ENCODE measurements at places on chromosomes 5 and 9.

- DNase-seq = no peak
These were observed 51.9 kb upstream of the JAK2 start for GRCh38 chr9:4933177-4933576.

DNA sequence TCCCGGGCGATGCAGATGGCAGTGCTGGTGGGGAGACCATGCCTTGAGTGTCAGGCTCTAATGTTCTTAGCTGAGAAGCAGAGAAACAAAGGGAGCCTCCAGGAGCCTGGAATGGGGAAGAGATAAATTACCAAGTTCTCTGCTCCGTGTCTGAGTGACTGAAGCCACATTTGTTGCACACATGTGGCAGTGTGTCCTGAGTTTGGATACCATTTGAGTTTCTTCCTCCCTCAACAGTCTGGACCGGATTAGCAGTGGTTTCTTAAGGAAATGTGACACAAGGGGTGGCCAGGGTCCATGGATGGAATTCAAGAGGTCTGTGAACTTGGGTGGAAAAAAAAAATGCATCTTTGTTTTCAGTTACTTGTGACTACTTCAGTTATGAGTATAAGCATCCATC, 50.7 kb upstream of the GARNL3 start:
- no peak for DNase-seq

- no peak for DNase-seq
These were observed 107.4 kb downstream of the ZNF462 start for GRCh38 chr9:106970219-106970975.

DNA sequence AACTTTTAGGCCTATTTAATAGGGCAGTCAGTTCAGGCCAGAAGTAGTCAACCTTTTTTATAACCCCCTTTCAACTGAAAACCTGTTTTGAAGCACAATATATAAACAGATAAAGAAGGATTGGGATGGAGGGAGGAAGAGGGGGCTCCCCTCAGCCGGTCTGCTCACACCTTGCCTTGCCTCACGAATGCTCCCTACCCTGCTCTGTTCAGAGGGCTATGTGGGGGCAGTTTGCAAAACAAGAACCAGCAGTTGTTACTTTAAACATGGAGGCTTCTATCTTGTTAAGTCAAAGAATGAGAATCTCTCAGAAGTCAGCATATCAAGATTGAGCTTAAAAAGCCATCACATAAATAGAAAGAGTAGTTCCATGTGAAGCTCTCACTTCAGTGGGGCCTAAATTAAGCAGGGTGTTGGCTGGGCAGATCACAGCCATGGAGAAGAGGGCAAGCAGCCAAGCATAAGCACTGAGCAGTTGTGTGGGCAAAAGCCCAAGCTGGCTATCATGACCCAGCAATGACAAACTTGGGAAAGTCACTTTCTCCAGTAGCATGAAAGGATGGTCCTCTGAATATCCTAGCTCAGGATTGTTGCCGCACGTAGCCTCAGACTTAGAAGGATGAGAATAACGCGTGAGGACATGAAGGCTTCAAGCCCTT, 70.6 kb downstream of the ALDH1A1 start:
- no peak for DNase-seq

GRCh38 chr5:150014456-150014855, 13.9 kb downstream of the HMGXB3 start:
- no peak for DNase-seq

- DNase-seq = no peak
These were observed 366.0 kb upstream of the TRPC7 start for GRCh38 chr5:136731241-136731900.

DNA sequence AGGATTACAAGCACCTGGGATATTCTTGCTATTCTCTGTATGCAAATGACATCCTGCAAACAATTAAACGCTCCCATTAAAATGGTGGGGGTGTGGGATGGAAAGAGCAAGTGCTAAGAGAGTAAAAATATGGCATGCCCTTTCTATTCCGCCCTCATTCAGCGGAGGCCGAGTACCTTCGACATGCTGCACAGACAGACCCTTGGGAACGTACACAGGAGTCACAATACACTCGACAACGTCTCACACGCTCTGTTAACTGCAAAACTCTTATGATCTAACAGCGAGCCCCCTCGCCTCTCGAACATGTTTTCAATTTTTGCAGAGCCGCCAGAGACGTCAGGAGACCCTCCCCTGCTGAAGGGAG, 322.2 kb downstream of the CEMIP2 start:
- no peak for DNase-seq

DNA sequence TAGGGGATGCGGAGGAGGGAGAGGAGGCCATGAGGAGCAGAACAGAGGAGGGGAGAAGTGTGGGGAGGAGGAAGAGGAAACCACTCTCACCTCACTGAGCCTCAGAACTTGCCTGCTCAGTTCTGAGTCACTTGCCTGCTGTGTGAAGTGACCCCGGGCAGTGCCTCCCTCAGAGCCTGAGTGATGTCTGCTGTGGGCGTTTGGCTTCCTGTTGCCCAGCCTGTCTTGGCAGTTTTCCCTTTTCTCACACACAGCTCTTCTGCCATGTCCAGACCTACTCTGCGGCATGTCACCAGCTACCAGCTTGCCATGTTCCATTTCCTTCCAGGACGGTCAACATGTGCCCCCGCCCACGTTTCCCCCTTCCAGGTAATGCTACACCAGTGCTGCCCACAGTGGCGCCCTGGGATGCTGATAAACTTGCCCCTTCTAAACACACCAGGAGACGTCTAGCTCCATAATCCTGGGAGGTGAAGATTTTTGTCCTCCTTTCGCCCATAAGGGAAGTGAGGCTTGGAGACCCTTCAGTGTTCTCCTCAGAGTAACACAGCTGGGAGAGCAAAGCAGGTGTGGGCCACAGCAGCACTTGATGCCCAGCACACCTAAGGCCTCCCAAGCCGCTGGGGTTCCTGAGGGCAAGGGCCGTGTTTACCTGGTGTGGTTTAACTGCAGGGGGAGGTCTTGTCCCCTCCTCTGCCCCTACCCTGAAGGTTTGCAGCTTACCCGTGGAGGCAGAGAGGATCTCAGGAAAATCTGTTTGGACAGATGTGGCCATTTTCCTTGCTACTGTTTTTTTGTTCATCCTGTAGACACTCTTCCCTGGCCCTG, 63.8 kb upstream of the RNF130 start:
- DNase-seq = no peak

- DNase-seq = no peak
These were observed 32.7 kb downstream of the PRUNE2 start for GRCh38 chr9:76873056-76873792.

DNA sequence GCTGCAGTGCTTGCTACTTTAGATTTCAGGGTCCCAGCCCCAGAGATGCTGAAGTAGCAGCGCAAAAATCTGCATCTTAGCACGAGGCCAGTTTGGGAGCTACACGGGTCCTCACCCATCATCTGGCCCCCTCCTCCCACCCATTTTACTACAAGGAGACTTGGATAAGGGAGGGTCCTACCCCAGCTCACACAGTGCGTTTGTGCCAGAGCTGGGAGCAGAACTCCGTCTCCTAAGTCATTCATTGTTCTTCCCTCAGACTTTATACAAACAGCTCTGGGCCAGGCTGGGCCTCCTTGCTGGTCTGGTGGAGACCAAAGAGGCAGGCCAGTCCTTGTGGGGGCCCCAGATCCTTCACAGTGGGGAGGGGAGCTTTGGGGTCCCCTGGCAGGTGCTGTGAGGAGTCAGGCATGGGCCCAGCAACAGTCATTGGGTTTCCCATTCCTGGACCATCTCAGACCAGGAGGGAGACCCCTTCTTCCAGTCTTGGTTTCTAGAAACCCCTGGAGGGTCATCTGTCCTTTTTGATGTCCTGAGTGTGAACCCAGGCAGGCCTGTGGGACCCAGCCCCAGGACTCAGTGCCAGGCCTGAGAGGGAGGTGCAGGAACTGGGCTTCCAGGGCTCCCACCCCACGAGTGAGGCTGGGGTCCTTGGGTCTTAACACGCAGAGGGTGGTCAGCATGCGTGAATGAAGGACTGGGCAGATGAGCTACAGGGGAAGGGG, 2.3 kb upstream of the IL17B start:
- no peak for DNase-seq

GRCh38 chr9:124343533-124344290, 71.5 kb downstream of the PSMB7 start:
- DNase-seq = no peak

DNA sequence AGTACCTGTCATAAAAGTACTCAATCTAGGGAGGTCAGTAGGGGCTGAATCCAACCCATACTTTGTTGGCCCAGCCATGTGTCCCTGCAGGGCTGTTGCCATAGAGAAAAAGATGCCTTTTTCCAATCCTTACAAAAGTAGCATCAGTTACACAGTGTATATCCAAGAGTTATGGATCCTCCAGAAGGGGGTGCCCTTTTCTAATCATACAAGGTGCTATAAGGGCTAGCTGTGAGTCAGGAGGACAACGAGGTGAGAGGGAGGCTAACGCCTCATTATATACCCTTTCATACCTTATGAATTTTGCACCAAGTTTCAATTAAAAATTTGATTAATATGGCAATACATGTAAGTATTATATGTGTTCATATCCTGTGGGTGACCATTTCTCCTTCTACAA, 4.8 kb downstream of the KIAA0825 start:
- DNase-seq = no peak

GRCh38 chr9:113380869-113381378, 4.1 kb upstream of the HDHD3 start:
- DNase-seq = no peak

DNA sequence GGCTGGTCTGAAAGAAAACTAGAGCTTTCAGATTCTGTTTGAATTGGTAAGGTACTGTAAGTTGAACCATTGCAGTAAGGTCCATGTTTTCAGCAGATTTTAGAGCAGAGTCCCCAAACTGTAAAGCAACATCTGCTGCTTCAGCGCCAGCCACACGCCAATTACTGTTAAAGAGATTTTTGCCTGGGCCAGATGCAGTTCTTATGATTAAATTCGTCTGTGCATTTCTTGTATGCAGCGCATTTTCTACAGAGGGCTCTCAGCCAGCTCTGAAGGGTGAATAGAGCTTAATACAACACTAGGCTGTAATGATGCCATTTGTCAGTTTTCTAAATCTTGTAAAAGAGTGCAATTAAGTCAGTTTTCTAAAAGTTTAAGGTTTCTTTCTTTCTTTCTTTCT, 246.3 kb downstream of the COX7C start:
- DNase-seq = no peak

GRCh38 chr5:36870399-36871040, 6.0 kb upstream of the NIPBL start:
- DNase-seq = no peak

DNA sequence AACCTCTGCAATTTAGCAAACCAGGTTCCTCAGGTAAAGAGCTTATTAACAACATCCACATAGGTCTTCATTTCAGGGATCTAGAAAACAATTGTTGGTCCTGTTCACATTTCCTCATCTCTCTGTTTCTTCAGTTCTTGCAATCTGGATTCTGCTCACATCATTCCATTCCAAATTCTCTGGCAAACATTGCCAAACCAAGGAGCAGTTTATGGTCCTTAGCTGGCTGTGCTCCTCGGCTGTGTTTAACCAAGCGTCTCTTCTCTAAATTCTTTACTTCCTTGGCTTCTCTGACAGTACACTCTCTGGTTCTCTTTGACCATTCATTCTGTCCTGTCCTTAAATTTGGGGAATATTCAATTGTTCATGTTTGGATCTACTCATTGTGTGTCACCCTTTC, 65.8 kb upstream of the RANBP3L start:
- DNase-seq = no peak

GRCh38 chr5:56456002-56456401, 222.9 kb upstream of the ANKRD55 start:
- DNase-seq = no peak

- DNase-seq = no peak
These were observed 30.8 kb downstream of the TJP2 start for GRCh38 chr9:69204849-69205248.

DNA sequence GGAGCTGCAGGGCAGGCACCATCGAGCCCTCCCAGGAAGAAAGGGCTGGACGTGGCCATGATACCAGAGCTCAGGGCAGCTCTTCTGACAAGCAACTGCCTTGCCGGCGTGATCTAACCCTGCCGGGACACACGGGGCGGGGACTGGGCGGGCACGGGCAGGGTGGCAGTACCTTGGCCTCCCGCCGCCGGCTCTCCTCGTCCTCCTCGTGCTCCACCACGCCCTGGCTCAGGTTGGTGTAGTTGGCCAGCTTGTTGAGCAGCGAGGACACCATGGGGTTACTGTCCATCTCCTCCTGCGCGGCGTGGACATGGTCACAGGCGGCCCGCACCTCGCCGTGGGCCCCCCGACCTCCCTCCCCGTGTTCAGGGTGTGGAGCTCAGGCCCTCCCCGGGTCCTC, 18.5 kb downstream of the SLC12A7 start:
- DNase-seq = no peak

- DNase-seq = no peak
These were observed 672 bp upstream of the SUSD3 start for GRCh38 chr9:93057703-93058354.

DNA sequence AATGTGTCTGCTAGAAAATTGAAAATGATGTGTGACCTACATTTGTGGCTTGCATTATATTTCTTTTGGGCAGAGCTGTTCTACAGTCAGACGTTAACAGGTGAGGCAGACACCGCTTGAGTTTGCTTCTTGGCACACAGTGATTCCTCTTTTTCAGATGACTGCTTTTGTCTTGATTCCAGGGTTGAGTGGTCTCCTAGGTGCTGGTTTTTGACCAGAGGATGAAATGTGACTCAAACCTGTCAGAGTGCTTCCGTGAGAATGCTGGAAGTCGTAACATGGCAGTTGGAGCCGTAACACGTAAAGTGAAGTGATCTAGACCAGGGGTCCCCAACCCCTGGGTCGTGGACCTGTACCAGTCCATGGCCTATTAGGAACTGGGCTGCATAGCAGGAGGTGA, 28.3 kb upstream of the NDFIP1 start:
- no peak for DNase-seq

GRCh38 chr5:145903113-145903512, 30.3 kb upstream of the GRXCR2 start:
- DNase-seq = no peak
